ENCODE measurements at places on chromosomes 11 and 22. TPM values are rescaled to one million over a fixed set of nuclear protein-coding genes. Genes with fewer than 3 reads are reported as not detected.

Gene GRIA4
- total RNA-seq = not detected

Gene MRGPRX3
- total RNA-seq = not detected

Gene CDHR5
- total RNA-seq = not detected

Gene TENM4
- 16.8 TPM for total RNA-seq

Gene VSIG10L2
- total RNA-seq = not detected
